Stimulated activated CD4-positive, alpha-beta T cell treated with anti-CD3 and anti-CD28 coated beads, Interleukin-1b, Interleukin-23, amount 100 ng/mL, for 1 hour (primary cell): ENCODE measurements at places on chromosomes 1 and 21.

GRCh38 chr1:212133319-212133718 is 97.8 kb downstream of the DTL start:
- DNase-seq = no peak

- DNase-seq = no peak
These were observed 162.3 kb upstream of the CAMK1G start for GRCh38 chr1:209421186-209421585.

DNA sequence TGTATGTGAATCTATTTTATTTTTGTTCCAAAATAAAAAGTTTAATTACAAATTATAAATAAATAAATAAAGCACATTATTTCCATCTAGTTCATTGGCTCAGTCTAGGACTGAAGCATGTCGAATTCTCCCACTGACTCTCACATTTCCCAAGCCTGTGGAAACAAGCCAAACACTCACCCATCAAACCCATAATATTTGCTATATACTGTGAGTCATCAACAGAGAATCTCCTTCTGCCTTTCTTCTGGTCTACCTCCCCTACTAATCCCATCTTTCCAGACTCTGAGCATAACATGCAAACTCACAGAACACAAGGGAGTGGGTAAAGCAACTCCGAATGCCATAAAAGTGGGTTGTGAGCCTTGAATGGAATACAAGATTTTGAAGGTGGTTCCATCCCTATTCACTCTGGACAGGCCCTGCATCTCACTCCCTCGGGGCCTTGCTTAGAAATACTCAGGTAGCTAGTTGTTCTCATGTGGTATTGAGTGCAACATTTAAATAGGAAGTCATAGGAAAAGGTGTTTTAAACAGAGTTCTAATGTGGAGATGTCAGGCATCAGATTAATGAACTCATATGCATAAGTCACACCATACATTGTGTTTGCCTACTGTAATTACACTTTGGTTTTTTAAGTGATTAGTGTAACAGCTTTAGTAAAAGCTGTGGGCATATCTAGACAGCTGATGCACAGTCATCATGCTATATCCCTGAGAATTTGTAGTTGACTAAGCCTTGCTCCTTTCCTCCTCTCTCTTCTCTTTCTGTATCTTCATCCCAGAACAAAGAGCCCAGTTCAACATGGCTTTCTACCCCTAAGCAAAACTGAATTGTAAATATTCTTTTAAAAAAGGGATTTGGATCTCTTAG is 47.0 kb downstream of the F5 start:
- DNase-seq = no peak

GRCh38 chr21:41877901-41878830 is 978 bp downstream of the PRDM15 start:
- DNase-seq = no peak

- DNase-seq = no peak
These were observed 1.5 kb upstream of the POU2F1 start for GRCh38 chr1:167219194-167219593.
